NCI-H524 (cell line): ENCODE measurements at places on chromosomes 7 and 10.

DNA sequence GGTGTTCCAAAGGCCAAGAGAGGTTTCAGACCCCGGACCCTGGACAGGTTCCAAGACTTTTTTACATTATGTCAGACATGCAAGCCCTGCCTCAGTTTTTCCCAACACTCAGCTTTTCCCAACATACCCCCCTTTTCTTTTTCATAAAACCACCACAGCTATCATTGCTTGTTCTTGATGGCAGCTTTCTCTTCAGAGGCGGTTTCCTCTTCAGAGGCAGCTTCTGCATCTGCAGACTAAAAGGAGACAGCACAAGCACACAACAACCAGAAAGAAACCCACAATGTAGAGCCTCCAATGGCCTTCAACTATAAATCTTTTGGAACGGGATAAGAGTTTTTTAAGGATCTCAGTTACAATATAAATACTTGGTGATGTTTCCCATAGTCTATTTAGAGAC, 19.3 kb downstream of the GIMAP6 start:
- DNase-seq = no peak

DNA sequence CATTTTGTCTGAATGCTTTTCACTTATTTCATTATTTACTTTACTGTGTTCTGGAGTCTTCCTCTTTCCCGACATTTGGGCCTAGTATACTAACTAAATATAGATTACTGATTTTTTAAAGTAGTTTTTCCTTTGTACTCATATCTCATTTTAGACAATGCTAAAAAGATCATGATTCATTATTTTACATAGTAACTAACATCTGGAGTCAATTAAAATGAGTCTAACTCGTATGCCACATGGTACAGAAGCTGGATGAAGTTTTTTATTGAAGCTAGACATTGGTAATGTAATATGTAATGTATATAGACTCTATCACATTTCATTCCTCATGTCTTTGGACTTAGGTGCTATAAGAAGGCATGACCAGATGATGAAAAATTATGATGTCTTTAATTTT, 156.3 kb upstream of the HGF start:
- no peak for DNase-seq

- no peak for DNase-seq
These were observed 567.5 kb upstream of the IGFBP3 start for GRCh38 chr7:46488607-46489006.

DNA sequence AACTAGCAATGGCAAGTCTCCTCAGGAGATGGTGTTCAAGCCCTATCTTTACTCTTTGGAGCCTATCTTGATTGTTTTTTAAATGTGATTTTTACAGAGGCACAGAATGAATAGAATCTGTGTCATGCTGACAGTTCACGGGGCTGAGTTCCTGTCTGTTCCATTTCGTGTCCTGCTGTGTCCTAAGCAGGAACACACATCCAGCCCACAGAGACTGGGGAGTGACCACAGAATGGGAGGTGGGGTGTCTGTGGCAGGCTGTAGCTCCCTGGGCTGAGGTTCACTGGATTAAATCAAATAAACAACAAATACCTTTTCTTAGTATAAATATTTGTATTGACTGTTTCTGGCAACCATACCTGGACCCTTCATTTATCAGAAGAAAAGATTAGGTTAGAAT, 73.4 kb upstream of the CARD11 start:
- no peak for DNase-seq
